ENCODE measurements at places on chromosomes 16 and 17. TPM values are rescaled to one million over a fixed set of nuclear protein-coding genes. Genes with fewer than 3 reads are reported as not detected.
A peak's percentile ranks its signal among the peaks of the same experiment; 100 is the strongest.

DNA sequence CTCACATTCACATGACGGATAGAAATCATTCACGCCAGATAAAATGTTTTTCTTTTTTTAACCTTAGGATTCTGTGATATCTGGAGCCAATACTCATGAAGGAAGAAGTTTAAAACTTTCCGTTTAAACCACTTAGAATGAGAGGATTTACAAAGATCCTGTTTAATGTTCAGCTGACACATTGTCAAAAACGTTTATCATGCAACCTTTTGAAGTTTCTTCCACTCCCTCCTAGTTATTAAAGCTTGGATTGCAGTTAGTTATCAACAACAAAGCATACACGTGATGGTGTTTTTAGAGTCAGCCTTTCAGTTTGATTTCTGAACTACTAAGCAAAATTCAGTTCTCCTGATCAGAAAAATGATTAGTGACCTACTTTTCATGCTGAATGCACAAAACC lies 143.3 kb upstream of the AXIN2 start:
- DNase-seq: no peak
- no peak overlapping the region for H3K27ac ChIP-seq
- H3K4me3 ChIP-seq: no peak overlapping the region
- H3K27me3 ChIP-seq: no peaks in the 10 kb centered on the region
- H3K4me1 ChIP-seq: no peaks in the 10 kb centered on the region

Gene P2RX1
- 3.9 TPM for total RNA-seq

- no peak overlapping the region for H3K27ac ChIP-seq
- no peak overlapping the region for H3K4me3 ChIP-seq
- no peaks in the 10 kb centered on the region for H3K27me3 ChIP-seq
- no peak for DNase-seq
- peaks cover 11% of the 10 kb centered on the region for H3K4me1 ChIP-seq
Measured at GRCh38 chr17:17677299-17678040, 3.8 kb upstream of the RAI1 start.

DNA sequence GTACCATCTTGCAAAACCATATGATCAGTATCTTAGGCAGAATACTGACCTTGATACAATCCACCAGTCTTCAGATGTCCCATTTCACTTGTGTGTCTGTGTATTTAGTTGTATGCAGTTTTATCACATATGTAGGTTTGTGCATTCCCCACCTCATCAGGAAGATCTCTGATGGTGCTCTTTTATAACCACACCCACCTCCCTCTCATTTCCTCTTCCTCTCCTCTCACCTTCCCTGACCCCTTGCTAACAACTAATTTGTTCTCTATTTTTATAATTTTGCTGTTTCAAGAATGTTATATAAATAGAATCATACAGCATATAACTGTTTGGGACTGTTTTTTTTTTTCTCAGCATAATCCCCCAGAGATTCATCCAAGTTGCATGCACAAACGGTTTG lies 52.0 kb upstream of the ACSM2B start:
- DNase-seq: no peak
- H3K4me1 ChIP-seq: no peaks in the 10 kb centered on the region
- no peak overlapping the region for H3K4me3 ChIP-seq
- H3K27ac ChIP-seq: no peak overlapping the region
- H3K27me3 ChIP-seq: no peaks in the 10 kb centered on the region

GRCh38 chr16:23283571-23283970 lies 18.5 kb upstream of the SCNN1B start:
- no peaks in the 10 kb centered on the region for H3K4me1 ChIP-seq
- DNase-seq: no peak
- H3K4me3 ChIP-seq: no peak overlapping the region
- no peaks in the 10 kb centered on the region for H3K36me3 ChIP-seq
- no peak overlapping the region for H3K27ac ChIP-seq
- H3K27me3 ChIP-seq: no peaks in the 10 kb centered on the region

DNA sequence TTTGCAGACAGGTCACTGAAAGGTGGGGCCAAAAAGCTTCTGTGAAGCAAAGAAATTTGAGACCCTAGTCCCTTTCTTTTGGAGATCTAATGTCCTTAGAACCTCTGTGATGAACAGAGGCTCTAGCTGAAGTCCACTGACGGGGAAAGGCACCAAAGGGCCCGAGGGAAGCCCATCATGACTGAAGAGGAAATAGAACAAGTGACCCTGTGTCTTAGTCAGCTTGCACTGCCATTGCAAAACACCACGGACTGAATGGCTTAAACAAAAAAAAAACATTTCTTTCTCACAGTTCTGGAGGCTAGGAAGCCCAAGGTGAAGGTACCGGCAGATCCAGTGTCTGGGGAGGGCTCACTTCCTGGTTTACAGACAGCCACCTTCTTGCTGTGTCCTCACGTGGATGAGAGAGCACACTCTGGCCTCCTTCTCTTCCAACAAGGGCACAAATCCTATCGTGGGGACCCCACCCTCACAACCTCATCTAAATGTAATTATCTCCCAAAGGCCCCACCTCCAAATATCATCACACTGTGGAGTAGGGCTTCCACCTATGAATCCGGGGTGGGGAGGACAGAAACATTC lies 24.3 kb upstream of the ASGR2 start:
- no peaks in the 10 kb centered on the region for H3K27me3 ChIP-seq
- DNase-seq: no peak
- H3K4me3 ChIP-seq: no peak overlapping the region
- peak overlapping the region; percentile 67 for H3K27ac ChIP-seq
